ENCODE measurements at places on chromosomes 5 and 9.

GRCh38 chr5:173235499-173236394, 741 bp upstream of the NKX2-5 start:
- no peak for DNase-seq

DNA sequence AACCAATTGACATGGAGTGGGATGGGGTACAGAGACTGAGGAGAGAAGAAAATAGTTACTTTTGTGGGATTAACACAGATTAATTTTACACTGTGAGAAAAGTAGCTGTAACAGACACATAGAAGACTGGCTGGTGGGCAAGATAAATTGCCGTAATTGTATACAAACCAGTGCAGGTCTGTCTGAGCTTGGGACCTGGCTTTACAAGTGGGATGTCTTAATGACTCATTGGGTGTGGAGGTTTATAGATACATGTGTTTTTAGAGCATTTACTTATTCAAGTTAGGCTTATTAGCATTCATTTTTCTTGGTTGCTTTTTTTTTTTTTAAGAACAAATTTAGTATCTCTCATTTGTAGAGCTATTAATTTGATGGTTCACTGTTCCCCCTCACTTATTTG, 37.5 kb downstream of the SLC44A1 start:
- no peak for DNase-seq

GRCh38 chr5:153816870-153817269, 221.8 kb downstream of the FAM114A2 start:
- no peak for DNase-seq

DNA sequence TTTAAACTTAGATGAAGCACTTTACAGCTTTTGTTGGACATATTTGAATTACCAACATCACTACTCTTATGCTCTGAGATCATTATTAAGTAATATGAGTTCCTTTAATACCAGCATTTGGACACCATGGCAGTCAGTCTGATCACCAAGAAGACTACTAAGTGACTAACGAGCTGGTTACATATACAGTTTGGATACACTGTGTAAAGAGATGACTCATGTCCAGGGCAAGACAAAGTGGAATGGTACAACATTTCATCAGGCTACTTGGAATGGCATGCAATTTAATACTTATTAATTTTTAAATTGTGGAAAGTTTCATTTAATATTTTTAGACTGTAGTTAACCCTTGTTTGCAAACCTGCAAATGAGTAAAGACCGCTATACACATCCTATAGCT, 237.4 kb upstream of the PRDM9 start:
- DNase-seq = no peak

DNA sequence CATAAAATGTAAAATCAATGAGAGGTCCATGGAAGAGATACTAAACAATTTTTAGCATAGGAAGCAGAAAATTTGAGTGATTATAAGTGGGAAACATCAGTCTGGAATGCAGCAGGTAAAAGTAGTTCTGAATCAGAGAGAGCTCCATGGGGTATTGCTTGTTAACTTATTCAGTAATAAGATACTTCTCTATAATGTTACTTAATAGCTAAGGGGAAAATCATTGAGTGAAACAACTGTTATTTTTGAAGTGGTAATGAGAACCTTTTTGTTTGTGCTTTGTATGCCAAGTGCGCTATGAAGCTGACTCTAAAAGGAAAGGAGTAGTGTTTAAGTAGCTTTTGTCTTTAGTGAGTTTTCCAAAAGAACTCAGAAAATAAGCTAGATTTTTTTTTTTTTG, 95.2 kb downstream of the ERBIN start:
- DNase-seq = no peak

DNA sequence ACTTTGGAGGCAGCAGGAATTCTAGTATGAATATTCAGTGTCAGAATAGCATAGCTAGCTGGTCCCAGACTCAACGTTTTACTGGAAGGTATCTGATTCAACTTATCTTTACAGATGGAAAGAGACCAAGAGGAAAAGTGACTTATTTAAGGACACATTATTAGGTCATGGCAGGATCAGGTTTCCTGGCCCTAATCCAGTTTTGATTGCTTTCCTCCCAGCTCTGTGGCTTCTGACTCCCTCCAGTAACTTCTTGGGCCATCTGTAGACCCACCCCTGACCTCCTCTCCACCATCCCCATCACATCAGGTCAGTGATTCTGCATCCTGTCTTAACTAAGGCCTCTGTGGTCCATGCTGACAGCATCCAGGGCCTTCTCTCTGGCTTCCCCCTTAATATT, 38.4 kb downstream of the SH3TC2 start:
- no peak for DNase-seq

- DNase-seq = no peak
Measured at GRCh38 chr9:14148501-14149103, 165.3 kb downstream of the NFIB start.

- no peak for DNase-seq
Measured at GRCh38 chr9:107738789-107739188, 249.2 kb upstream of the KLF4 start.

DNA sequence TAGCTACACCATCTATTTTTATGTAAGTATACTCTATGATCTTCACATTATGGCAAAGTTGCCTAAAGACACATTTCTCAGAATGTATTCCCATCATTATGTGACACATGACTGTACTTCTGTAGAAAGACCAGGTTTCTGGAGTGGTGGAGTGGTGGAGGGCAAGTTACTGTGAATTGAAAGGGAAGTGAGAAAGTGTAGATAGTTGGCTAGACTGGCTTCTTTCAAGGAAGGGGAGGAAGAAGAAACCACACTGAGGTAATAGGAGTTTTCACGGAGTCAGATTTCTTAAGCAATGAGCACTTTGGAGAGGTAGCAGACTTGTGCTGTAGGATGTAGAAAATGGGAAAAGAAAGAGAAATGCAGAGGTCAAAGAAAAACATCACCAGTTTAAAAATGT, 50.9 kb upstream of the EQTN start:
- no peak for DNase-seq

Data from stimulated activated CD8-positive, alpha-beta memory T cell treated with anti-CD3 and anti-CD28 coated beads, Interleukin-4, amount 100 ng/mL, for 1 hour (primary cell).